ENCODE measurements at places on chromosomes 13 and 19. TPM values are rescaled to one million over a fixed set of nuclear protein-coding genes. Genes with fewer than 3 reads are reported as not detected.

GRCh38 chr13:87444135-87444534, 227.0 kb upstream of the SLITRK5 start:
- no peak for DNase-seq

DNA sequence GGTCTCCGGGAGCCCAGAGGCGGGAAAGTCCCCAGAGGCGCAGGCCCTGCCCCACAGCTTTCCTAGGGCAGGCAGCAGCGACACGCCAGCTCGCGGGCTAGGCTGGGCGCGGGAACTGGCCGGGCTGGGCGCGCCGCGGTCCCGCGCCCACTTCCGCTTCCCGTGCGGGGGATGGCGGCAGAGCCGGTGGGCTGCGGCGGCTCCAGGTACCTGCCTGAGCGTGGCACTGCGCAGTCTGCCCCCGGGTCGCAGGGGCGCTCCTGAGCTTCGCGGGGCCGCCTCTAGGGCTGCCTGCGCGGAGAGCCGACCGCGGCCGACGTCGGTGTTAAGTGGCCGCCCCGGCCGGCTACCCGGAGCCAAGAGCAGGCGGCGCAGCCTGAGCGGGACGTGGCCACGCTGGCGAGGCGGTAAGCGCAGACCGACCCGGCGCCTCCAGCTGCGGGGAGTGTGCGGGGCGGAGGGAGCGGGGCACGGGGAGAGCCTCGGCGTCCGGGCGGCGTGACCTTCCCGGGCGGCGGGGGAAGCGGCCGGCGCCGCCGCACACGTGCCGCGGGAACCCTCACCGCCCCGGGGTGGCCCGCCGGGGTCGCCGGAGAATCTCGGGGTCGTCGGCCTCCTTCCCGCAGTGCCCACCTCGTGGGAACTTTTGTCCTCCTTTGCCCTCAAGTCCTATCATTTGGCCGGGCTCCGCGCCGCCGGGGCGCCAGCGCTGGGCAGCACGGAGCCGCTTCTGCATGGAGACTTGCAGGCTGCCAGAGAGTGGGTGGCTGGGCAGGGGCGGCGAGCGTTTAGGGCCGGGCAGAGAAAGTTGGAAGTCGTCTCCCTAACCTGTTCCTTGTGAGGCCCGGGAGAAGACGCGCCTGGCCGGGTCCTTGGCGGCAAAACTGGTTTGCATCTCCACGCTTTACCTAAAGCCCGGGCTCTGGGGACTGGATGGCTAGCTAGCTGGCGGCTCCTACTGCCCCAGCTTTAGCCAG, 31.4 kb upstream of the MPHOSPH8 start:
- peak; percentile 51 for DNase-seq

GRCh38 chr19:17214508-17215126, 540 bp upstream of the USE1 start:
- DNase-seq = no peak

GRCh38 chr13:76813000-76813691, 73.1 kb downstream of the KCTD12 start:
- DNase-seq = no peak

- DNase-seq = no peak
Observed at GRCh38 chr13:22653866-22654265, 526.9 kb upstream of the SGCG start.

GRCh38 chr13:94596575-94596971, 621 bp upstream of the TGDS start:
- no peak for DNase-seq

GRCh38 chr13:74687442-74688182, 553.4 kb upstream of the KLF12 start:
- DNase-seq = no peak

DNA sequence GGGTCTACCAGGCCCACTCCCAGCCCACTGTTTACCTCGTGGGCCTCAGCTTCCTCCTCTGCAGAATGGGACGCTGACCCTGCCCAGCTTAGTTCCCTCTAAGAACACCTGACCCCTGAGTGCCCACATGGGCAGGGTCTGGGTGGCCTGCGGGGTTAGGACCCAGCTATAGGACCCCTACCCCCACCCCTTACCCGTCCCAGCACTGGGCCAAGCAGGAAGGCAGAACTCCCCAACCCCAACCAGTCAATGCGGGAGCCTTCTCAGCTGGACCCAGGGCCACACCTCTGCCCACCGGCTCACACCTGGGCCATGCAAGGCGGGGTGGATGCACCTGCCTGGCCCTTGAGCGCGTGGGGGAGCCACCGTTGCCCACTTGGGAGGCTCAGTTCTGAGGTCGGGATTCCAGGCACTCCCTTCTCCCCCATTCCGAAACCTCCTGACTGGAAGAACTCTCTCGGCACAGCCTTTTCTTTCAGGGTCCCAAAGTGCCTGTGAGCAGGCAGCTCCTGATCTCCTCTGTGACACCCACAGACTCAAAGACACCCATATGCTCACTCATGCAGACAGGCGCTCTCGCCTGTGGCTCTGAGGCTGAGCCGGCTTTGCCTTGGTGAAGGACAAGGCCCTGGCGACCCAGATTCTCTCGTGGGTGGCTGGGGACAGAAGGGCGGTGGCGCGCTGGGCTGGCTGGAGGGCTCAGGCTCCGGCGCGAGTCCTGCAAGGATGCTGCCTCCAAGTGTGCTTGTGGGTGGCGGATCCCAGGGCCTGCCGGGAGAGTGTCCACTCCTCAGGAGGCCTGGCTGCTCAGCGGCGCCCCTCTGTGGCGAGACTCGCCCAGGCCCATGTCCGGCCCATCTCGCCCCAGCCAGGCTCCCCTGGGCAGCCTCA, 27.9 kb upstream of the PARP4 start:
- DNase-seq = no peak

The LILRB3 gene
- total RNA-seq = not detected

The PCP2 gene
- total RNA-seq = 1.1 TPM

The NUMBL gene
- total RNA-seq = 3.5 TPM

The CLEC11A gene
- 5.7 TPM for total RNA-seq

Measured in CD8-positive, alpha-beta T cell (primary cell).